ENCODE measurements at places on chromosomes 4 and X. TPM values are rescaled to one million over a fixed set of nuclear protein-coding genes. Genes with fewer than 3 reads are reported as not detected.

GRCh38 chr4:169024762-169025161 lies 14.7 kb upstream of the CBR4 start:
- DNase-seq, result no peak

- no peak for DNase-seq
These were observed 28.5 kb upstream of the TSR2 start for GRCh38 chrX:54411732-54412131.

DNA sequence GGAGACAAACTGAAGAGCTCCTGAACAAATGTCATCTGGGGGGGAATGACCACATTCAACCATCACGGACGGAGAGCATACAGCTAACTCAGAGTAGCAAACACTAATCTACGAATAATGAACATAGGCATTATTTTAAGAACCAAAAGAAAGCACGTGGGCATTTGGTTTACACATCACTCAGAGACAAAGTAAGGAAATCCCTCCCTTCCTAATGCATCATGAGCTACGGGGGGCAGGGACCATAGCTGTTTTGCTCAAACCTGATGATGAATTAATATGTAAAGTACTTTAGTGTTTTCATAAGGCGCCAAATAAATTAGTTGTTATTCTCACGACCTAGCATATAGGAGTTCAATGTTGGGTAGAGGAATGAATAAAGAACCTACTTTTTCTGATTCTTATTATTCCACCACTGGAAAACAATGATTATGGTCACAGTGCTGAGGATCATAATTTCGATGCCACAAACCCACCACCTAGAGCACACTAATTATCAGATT lies 11.7 kb upstream of the TMEM156 start:
- no peak for DNase-seq

DNA sequence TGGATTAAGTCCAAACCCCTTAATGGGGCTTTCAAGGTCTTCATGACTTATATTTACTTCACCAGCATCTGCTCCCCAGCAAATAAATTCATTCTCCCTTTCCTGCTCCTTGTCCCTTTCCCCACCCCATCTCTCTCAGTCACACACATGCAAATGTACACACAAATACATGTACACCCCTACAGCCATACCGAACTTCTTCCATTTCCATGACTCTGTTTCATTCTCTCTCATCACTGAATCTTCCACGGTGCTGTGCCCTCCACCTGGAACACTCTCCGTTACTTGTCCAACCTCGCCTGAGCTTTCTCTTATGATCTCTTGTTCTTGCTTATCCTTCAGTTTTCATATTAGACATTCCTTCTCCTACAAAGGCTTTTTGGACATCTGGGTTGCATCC lies 22.0 kb upstream of the RPA4 start:
- no peak for DNase-seq

GRCh38 chrX:149010853-149011224 lies 494.3 kb downstream of the IDS start:
- no peak for DNase-seq

Gene BEND4
- 0.29 TPM for total RNA-seq

Gene PLP1
- 0.88 TPM for total RNA-seq
